ENCODE measurements at places on chromosomes 7 and 10.

GRCh38 chr10:78937393-78937792 lies 131.4 kb upstream of the ZMIZ1 start:
- no peak for DNase-seq

GRCh38 chr10:129033790-129034272 lies 433.2 kb upstream of the MGMT start:
- no peak for DNase-seq

GRCh38 chr10:90857635-90858460 lies at the start of gene HTR7:
TSS of gene HTR7 (minus strand) at chr10:90858039. CDS start at chr10:90857671, 368 bp downstream.
- DNase-seq: peak; percentile 13

GRCh38 chr7:153567426-153567825 lies 484.8 kb upstream of the DPP6 start:
- DNase-seq: no peak

DNA sequence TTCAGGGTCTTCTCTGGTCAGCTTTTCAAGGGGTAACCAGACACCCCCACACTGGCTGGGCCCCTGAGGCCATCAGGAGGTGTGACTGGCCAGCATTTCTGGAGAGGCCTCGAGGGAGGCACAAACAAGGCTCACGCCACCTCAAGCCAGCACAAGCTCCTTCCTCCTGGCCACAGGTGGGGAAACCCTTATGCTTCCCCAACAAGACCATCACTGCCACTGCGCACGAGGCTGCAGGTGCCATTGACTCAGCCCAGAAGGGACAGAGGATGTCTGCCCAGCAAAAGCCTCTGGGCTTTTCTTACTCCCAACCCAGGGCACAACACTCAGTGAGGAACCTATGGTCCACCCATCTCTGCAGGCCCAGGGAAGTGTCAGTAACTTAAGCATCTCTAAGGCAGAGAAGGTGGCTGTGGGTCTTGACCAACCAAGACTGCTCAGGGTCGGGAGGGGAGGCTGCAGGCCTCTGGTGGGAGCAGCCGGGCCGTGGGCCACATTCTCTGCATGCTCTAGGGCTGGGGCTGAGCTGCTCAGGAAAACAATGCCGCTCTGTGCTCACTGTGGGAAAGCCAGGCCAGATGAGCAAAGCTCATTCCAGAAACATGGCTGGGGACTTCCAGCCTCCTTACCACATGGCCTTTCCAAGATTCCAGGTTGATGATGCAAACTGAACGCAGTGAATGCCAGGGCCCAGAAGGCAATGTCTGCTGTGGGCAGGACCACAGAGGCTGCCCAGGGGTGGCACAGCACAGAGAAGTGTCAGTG lies 24.2 kb upstream of the RASSF4 start:
- peak; percentile 64 for DNase-seq

DNA sequence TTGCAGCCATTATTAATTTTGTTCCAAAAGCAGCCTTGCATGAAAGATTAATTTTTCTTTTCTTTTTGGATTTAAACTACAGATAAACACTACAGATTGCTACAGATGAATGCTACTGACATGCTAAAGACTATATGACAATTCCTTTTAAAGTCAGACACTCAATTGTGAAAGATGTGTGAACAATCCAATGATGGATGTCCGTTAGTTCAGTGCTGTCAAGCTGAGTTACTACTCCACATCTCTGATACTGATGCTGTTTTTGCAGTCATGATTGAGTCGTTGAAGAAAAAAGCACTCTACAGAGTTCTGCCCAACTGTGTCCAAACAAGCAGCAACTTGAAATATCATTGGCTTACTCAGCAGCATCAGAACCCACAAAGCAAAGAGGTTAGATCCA lies 146.8 kb downstream of the OTUD1 start:
- DNase-seq: no peak

- DNase-seq: peak; percentile 25
Observed at GRCh38 chr10:132096223-132096622, 30.5 kb downstream of the JAKMIP3 start.

- DNase-seq: peak; percentile 15
Observed at GRCh38 chr7:130290745-130291144, 2.2 kb upstream of the CPA4 start.

- no peak for DNase-seq
Observed at GRCh38 chr10:34781711-34782110, 33.4 kb downstream of the PARD3 start.

DNA sequence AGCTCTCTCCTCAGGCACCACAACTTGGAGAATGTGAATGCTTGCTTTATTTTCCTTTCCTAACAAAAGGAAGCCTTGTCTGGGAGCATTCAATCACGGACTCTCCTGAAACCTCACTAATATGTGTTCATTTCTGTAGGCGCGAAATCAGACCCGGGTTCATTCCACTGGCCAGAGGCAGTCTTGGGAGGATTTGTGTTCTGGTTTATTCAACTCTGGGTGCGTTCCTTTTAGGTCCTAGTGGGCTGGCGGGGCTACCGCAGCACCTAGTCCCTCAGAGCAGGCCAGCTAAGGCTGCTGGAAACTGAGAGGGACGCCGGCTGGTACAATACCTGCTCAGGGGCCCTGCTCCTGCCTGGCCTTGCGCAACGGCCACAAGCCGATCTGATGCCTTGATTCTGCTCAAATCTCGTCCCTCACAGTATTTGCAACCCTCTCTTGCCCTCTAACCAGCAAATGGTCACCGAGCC lies 7.5 kb downstream of the HOXA4 start:
- no peak for DNase-seq

DNA sequence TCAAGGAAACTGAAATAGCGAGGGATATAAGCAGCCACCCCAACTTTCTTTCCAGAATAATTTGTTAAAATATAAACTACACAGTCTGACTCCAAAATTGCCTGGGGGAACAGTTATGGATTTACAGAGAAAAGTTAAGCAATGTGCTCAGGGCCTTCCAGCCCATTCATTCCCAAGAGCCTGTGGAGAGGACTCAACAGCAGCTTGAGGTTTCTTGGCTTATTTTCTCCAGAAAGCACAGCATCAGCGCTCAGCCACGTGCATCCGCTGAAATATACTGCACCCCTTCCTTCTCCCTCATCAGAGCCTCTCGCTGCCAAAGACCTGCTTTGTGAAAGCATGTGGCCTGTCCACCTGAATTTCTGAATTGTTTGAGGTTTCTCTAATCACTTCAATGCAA lies 375.2 kb upstream of the VWC2 start:
- DNase-seq: no peak

DNA sequence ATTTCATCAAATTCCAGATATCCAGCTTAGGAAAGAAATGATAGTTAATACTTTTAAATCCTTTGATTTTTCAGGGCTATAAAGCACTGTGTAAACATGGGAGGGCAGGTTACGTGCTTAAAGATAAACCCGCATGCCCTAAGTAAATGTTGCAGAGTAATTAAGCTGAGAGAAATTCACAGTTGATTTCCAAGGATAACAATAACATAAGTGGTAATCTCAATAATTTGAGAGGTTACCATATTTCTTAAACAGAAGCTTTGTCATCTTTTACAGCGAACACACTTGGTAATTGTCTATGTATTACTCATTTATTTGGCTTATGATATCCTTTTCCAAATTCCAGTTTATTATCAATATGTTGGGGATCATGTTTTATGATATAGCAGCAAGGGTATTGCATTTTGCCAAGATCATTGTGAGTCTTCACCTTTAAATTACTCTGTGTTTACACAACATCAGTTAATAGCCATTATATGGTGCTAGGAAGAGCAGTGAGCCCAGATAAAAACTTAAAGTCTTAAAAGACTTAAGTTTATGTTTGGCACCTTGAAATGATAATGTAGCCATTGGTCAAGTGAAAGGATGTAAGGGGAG lies 15.4 kb downstream of the MGAM start:
- DNase-seq: no peak

DNA sequence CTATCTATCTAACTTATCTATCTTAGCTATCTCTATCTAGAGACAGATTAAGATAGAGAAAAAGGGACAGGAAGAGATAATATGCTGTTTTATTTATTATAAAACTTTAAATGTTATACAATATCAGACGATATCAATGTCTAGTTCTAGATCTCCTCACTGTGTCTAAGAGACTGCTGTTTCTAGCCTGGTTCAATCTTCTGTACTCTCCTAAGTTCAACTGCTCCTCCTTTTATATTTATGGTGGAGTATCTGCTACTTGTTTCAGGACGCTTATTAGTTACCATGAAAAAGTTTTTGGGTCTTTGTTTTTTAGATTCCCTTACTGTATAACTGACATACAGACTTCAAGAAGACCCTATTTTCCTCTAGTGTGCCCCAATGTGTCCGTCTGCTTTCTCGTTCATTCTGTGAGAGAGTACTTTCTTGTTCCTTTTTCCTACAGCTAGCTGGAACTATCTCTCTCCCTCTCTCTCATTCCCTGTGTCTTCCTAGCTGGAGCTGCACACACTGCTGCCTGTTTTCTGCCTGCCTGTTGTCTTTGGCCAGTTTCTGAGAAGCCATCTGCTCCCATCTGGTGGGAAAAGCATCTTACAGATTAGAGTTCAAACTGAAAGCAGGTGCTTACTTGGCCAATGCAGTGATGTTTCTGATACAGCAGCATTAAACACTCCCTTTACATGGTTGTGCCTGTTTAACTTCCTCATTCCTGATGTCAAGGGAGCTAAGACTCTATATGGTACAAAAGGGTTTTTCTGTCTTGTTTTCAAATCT lies 49.4 kb upstream of the ARL4A start:
- DNase-seq: no peak

Measured in HFFc6 (cell line).